ENCODE measurements at places on chromosomes 2 and 18.

DNA sequence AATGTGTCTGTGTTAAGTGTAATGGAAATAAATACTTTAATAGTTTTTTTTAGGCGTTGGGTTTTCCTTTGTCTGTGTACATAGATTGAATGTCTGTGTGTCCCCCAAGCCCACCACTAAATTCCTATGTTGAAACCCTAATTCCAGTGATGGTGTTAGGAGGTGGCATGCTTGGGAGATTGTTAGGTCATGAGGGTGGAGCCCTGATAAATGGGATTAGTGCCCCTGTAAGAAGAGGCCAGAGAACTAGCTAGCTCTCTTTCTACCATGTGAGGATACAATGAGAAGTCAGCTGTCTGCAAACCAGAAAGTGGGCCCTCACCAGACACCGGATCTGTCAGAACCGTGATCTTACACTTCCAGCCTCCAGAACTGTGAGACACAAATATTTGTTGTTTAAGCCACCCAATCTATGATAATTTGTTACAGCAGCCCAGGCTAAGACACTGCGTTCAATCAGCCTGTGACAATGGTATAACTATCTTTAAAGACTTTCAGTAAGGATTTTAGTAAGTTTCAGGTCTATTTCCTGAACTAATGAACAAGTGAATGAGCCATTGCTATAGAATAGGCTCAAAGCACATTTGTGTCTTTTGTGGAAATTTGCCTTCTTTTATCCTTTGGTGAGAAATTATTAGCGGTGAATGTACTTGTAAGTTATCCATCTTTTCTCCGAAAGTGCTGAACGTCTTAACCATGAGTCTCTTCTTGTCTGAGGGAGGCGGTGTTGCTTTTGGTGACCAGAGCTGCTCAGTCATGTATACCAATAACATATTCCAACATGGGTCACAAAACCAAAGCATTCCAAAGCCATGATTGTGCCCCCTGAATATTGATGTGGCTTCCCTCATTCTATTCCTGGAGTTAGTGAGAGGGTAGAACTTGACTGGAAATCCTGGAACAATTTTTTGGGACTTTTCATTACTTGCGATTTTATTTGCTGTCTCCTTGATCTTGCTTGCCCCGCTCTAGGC lies 29.6 kb upstream of the IL1R1 start:
- H3K27me3 ChIP-seq = no peaks in the 10 kb centered on the region
- no peak for DNase-seq
- peaks cover 43% of the 10 kb centered on the region for H3K4me1 ChIP-seq
- no peak overlapping the region for H3K4me3 ChIP-seq
- peaks cover 49% of the 10 kb centered on the region for H3K36me3 ChIP-seq

- H3K4me1 ChIP-seq = no peaks in the 10 kb centered on the region
- no peak overlapping the region for H3K27ac ChIP-seq
- no peak for DNase-seq
- H3K36me3 ChIP-seq = no peaks in the 10 kb centered on the region
- H3K4me3 ChIP-seq = no peak overlapping the region
Measured at GRCh38 chr2:179248024-179248348, 16.6 kb downstream of the SESTD1 start.

DNA sequence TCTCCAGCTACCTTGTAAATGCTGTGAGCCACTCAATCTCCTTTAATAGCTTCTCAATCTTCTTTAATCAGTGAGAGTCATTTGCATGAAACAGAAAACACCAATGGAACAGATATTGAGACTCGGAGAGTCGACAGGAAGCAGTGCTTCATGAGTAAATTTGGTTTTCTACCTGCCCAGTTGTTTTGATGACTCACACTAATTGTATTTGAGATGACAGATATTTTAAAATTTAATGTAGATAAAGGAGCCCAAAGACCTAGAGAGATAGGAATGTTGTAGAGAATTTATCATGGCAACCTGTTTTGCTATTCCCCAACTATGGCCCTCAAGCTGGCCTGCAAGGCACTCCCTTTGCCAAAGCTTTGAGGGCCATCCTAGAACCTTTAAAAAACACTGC lies 119.1 kb downstream of the CDC42EP3 start:
- H3K36me3 ChIP-seq = no peaks in the 10 kb centered on the region
- no peak for DNase-seq

GRCh38 chr2:184532551-184532950 lies 65.8 kb upstream of the ZNF804A start:
- no peaks in the 10 kb centered on the region for H3K4me1 ChIP-seq
- DNase-seq = no peak
- no peak overlapping the region for H3K27ac ChIP-seq
- no peaks in the 10 kb centered on the region for H3K27me3 ChIP-seq

DNA sequence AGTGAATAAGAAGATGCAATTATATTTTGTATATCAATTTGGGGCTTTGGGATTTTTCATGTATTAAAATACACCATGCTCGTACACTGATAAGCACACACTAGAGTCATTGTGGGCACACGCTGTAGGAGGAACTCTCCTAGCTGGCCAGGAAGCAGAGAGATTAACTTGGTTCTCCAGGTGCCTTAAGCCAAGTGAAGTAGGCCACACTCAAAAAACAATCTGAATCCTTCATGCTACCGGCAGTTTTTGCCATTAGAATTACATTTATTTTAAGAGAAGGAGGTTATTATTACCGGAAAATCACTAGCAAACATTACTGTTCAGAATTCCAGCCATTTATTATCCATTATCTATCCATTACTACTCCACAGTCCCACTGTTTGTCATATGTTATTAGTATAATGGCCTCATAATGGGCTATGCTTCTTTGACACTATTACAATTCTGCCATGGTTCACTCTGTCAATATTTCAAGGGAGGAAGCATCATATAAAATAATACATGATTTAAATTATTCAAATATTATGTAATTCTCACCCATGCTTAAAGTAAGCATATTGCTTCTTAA lies 214.4 kb downstream of the L3MBTL4 start:
- no peak for DNase-seq
- H3K27me3 ChIP-seq = no peaks in the 10 kb centered on the region
- H3K27ac ChIP-seq = no peak overlapping the region
- no peaks in the 10 kb centered on the region for H3K4me1 ChIP-seq
